CD8-positive, alpha-beta T cell (primary cell): ENCODE measurements at places on chromosomes 1 and 21.
A peak's percentile ranks its signal among the peaks of the same experiment; 100 is the strongest.

GRCh38 chr1:4068076-4068475 lies 168.0 kb upstream of the C1orf174 start:
- no peak for DNase-seq

DNA sequence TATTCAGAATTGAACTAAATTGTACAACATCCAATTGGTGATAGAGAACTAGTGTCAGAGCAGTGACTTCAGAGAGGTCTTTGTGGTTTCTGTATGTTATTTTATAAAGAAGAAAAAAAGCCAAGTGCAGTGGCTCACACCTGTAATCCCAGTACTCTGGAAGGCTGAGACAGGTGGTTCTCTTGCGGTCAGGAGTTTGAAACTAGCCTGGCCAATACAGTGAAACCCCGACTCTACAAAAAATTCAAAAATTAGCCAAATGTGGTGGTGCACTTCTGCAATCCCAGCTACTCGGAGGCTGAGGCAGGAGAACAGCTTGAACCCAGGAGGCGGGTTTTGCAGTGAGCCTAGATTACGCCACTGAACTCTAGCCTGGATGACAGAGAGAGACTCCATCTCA lies 90.7 kb downstream of the ASH1L start:
- DNase-seq, result no peak

- DNase-seq, result no peak
Measured at GRCh38 chr21:15437883-15438282, 291.9 kb upstream of the USP25 start.

DNA sequence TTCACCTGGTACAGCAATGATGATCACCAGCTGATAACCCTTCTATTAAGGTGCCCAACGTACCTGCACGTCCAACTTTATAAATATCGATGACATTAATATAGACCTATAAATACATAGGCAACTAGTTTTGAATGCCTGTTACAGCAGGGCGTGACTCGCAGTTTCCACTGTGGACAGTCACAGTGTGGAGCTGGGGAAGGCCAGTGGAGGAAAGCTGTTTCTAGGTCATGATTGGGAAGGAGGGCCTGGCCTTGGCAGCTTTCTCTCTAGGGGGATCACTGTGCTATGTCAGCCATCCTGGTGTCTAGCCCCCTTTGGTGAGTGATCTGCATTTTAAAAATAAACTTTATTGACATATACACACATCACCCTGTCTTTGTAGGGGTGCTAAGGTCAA lies 4.4 kb upstream of the PRDM15 start:
- DNase-seq, result no peak

GRCh38 chr1:69258842-69259241 lies 308.9 kb upstream of the LRRC7 start:
- DNase-seq, result no peak

- no peak for DNase-seq
Measured at GRCh38 chr21:35506771-35507170, 457.7 kb upstream of the RUNX1 start.

- no peak for DNase-seq
Measured at GRCh38 chr1:2240270-2241156, 12.4 kb downstream of the SKI start.

- no peak for DNase-seq
Measured at GRCh38 chr1:229694053-229694693, 68.1 kb downstream of the URB2 start.

- no peak for DNase-seq
Measured at GRCh38 chr1:185645686-185646085, 88.5 kb upstream of the HMCN1 start.

GRCh38 chr21:21187579-21187978 lies 189.4 kb downstream of the NCAM2 start:
- DNase-seq, result no peak

DNA sequence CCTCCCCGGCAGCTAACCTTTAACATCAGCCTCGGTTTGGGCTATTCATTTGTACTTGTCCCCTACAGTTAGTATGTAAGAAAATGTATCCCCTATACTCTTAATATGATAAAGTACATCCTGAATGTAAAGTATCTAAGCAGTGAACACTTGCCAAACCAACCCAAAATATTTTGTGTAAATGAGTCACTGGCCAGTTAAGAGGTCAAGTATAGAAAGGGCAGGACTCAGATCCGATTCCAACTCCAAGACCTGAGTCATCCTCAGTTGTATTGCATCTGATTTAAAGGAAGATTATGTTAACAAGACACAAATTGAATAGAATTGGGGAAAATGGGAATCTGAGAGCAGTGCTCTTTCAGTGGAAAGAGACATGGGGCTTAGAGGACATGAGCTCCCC lies 84.4 kb downstream of the CD58 start:
- no peak for DNase-seq

DNA sequence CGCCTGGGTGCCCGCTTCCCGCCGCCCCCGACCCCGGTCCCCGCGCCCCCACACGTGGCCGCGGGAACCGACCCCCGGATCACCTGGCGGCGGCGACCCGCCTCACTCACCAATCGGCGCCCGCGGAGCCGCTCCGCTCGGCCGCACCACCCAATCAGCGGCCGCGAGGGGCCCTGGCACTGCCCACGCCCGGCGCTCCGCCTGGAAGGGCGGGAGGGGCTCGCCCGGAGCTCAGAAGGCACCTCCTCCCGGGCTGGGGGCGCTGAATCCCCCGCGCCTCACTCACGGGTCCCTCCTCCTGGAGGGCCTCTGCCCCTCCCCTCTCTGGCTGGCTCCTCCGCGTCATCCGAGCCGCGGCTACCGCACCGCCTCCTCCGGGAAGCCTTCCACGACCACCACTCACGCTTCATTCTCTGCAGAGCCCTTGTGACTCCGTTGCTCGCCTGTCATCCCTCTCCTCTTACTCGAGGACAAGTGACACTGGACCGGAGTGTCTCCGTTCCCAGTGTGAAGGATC lies 374 bp downstream of the SH2D5 start:
- DNase-seq, result peak; percentile 60

DNA sequence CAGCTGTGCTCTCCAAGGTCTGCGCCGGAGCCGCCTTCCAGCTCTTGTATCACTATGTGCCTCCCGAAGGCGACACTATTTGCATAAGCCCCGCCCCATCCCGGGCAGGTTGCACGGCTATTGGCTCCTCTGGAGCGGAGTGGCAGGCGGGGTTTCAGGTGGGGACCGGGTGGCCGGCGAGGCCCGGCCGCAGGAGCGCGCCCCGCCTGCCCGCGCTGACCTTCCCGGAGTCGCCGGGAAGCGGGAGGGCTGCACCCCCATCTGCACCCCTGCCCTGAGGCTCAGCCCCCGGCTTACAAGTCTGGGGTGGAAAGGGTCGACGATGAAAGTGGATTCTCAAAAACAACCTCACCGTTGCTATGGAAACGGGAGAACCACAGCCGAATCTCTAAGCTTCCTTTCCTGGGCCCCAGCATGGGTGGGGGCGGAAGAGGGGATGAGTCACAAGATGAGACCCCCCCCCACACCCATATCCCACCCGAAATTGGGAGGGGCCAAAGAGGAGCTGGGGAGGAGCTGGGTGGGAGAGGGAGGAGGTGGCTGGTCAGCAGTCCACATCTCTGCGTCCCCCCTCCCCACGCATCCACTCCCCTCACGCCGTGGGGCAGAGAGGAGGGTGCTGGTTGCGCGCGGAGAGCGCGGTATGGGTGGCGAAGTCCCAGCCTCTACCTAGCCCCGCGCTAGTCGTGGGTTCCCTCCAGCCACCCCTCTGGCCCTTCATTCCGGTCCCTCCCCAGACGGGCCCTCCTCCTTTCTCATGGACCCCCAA lies at the start of gene HPCAL4:
Gene HPCAL4 (minus strand): TSS at position 51 of the 769 bp plus-strand sequence. CDS start 6,830 bp downstream, outside the sequence.
- peak; percentile 91 for DNase-seq

GRCh38 chr1:99849413-99849743 lies 783 bp upstream of the AGL start:
- no peak for DNase-seq

- DNase-seq, result no peak
Measured at GRCh38 chr1:29757866-29758780, 521.8 kb downstream of the PTPRU start.

GRCh38 chr1:238242181-238242580 lies 351.5 kb upstream of the ZP4 start:
- DNase-seq, result no peak

- no peak for DNase-seq
Measured at GRCh38 chr1:227010645-227011044, 70.6 kb downstream of the COQ8A start.

GRCh38 chr1:235893840-235894239 lies 27.1 kb upstream of the LYST start:
- no peak for DNase-seq

- DNase-seq, result no peak
Measured at GRCh38 chr1:75668813-75669212, 55.7 kb upstream of the ACADM start.

DNA sequence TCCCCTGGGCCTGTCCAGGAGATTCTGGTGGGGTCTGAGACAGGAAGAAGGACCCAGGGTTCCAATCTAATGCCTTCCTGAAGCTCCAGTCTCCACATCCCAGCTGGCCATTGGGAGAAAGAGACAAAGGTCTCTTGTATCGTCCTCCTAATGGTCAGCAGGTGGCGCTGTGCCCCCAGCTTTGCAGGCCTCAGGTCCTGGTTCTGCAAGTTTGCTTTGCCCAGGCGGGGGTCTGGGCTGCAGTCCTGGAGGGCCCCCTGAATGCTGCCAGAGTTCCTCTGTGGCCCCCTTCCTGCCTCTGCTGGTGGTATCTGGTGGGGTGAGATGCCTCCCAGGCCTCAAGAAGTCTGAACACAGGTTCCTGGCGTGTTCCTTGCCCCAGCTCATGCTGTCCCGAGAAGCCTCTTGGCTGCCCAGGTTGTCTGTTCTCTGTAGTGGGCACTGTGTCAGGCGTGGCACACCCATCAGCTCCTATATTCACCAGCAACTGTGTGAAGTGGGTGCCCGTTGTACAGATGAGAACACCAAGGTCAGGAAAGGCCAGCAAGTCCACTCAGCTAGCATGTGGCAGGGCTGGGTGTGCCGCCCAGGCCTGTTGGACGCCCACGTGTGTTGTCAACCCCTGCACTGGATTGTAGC lies 33.8 kb upstream of the CSF3R start:
- no peak for DNase-seq

DNA sequence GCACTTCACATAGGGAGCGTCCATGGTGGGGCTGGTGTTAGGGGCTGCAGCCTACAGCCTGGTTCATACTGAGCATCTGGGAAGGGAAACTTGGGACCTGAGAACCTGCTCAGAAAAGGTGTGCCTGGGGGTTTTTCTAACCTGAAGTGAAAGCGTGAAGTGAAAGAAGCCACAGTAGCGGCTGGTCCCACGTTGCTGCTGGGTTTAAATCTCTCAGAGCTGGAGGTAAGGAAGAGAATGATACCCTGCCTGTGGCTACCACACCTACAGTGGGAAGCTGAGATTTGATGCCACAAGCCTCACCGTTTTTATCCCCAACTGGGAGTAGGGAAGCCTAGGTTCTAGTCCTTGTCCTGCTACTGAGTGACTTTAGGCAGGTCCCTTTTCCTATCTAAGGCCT lies 21.0 kb upstream of the FUCA1 start:
- DNase-seq, result no peak

DNA sequence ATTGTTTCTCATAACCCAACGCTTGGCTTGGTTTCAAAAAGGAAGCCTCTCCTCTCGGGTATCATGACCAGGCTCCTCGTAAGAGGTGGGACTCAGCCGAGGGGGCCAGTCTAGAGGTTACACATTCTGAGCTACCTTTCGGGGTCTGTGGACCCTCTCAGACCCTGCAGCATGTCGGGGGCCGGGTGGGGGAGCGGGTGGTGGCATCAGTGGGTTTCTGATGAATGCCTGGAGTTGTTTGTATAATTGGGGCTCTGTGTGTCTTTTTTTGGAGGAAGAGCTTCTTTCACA lies 229.3 kb downstream of the CAMTA1 start:
- DNase-seq, result no peak

- DNase-seq, result no peak
Measured at GRCh38 chr1:94094469-94095111, 26.4 kb downstream of the ABCA4 start.

GRCh38 chr1:216723274-216723780 lies at the start of gene ESRRG:
ESRRG (minus strand) TSS chr1:216723429; CDS start chr1:216723299, 130 bp downstream.
- no peak for DNase-seq

- DNase-seq, result no peak
Measured at GRCh38 chr1:100989306-100990077, 36.1 kb downstream of the DPH5 start.

GRCh38 chr1:180724055-180724454 lies 92.2 kb downstream of the XPR1 start:
- DNase-seq, result no peak

- DNase-seq, result no peak
Measured at GRCh38 chr1:153402226-153402625, 11.4 kb upstream of the S100A8 start.

GRCh38 chr1:47495176-47495713 lies 57.4 kb downstream of the FOXD2 start:
- no peak for DNase-seq
